Adipocyte (in vitro differentiated cells): ENCODE measurements at places on chromosomes 3 and 15.

GRCh38 chr3:105166893-105167292 lies 199.8 kb upstream of the ALCAM start:
- DNase-seq, result peak; percentile 64

- DNase-seq, result no peak
These were observed 17.4 kb downstream of the GPR160 start for GRCh38 chr3:170055209-170055608.

- peak; percentile 46 for DNase-seq
These were observed 48.5 kb upstream of the SH3GL3 start for GRCh38 chr15:83398626-83399025.

DNA sequence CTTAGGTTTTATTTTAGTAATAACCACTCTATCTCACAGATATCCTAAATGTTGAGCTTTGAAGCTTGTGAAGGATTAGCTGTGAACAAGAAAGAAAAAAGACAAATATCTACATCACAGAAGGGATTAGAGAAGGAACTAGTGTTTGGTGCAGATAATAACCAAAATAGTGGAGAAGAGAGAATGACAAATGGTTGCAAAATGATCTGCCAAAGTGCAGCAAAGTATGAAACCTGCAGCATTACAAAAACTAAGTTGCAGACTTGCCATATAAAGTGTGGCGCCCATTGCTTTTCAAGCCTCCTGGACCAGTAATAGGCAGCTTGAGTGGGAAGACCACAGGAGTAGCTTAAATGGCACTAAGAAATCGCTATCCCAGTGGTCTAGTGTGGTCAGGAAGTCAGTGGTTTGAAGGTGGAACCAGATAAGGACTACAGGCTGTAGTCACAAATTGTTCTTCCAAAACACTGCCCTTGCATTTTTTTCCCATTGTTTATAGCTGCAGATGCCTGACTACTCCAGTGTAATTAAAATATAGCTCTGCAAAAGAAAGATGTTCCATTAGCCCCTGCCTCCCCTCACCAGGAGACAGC lies 20.7 kb downstream of the TPM1 start:
- no peak for DNase-seq

GRCh38 chr15:36775209-36775608 lies 195.8 kb downstream of the CDIN1 start:
- DNase-seq, result no peak

DNA sequence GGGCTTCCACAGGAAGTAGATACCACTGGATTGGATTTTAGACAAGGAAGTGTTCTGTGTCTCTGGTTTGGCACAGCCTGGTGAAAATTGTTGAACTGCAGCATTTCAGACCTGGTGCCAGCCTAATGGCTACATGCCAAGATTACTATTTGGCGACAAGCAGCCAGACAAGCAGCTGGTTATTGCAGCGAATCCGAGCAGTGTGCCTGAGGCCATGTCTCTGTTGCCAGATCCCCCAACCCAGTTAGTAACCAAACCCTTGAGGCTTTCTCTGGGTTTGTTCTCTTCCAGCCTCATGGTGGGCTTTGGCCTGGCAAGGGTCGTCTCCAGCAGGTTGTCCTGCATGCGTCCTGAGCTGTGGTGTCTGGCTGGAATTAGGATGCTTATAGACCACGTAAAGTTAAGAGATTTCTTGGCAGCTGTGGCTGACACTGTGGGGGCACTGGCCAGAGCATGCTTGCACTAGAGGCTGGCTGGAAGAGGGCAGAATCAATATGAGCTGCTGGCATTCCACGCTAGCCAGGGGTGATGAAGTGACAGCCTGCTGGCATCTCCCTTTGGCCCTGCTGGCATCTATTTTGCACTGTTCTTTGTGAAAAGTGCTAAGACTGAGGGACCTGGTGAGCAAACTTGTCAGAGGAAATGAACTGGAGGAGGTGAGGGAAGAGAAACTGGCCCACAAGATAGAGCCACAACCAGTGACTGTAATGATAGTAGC lies 172.6 kb downstream of the RBMS3 start:
- no peak for DNase-seq

DNA sequence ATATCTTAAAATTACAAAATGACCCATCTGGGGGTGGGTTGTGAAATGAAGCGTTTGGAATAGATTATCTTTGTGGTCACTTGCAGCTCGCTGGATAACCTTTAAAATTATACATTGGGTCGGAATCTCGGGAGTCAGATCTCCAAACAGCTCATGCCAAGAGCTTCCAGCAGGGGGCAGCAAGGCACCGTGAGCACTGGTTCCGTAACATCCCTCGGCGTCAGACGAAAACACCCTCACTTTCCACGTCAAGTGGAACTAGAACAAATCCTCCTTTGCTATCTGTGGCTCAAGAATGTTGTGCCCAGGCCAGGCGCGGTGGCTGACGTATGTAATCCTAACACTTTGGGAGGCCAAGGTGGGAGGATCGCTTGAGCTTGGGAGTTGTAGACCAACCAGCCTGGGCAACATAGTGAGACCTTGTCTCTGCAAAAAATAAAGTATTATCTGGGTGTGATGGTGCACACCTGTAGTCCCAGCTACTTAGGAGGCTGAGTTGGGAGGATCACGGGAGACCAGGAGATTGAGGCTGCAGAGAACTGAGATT lies 31.1 kb downstream of the UMPS start:
- peak; percentile 97 for DNase-seq

DNA sequence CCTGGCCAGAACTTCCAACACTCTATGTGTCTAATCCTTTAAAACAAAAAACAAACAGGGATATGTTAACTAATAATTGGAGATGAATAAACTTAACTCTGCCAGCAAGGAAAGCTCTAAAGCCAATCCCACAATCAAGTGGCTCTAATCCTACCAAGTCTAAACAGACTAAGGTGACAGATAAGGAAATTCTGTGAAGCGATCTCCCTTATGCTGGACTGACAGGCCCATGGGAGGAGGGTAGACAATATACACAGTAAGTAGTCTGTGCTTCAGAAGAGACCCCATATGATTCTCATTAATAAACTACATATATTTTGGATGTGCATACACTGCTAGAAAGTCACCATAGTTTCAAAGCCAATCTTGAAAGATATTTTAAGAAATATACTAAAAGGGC lies 10.1 kb downstream of the VPS13C start:
- DNase-seq, result no peak

DNA sequence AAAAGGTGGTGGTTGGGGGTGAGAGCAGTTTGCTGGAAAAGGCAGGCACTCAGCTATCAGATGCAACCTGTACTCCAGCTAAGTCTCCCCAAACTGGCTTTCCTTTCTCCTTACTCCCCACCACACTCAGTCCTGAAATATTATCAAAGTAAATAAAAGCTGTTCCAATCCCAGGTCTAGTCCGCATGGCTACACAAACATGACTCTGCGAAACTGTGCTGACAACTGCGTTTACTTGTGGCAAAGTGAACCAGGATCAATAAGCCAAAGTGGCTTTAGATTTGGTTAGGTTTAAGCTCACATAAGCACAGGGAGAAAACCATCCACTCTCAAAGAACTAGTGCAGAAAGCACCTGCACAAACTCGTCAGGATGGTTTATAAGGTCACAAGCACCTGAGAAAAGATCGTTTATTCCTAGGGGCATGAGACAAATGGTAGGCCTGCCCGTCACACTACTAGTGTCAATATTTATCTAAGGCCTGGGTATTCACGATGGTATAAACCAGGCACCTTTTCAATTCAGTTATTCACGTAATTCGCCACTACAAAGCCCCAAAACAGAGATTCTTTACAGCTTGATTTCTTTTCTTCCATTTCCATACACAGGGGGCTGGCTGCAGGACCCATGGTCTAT lies 25.3 kb downstream of the LRIG1 start:
- DNase-seq, result no peak

GRCh38 chr3:27576171-27576570 lies 92.0 kb upstream of the SLC4A7 start:
- no peak for DNase-seq

DNA sequence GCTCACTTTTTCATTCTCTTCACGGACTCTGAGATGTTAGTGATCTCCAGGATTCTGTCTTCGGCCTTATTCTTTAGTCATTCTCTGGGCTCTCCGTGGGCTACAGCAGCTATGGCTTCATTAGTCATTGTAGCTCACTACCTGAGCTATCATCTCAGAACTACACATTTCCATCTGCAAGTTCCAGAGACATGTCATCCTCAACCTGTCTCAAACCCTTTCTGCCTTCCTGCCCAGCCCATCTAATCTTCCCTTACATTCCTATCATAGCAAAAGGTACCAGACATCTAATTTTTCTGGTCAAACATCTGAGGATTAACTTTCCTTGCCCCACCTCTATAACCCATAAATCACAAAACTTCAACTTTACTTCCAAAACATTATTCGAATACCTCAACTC lies 13.2 kb downstream of the TSPAN3 start:
- no peak for DNase-seq

DNA sequence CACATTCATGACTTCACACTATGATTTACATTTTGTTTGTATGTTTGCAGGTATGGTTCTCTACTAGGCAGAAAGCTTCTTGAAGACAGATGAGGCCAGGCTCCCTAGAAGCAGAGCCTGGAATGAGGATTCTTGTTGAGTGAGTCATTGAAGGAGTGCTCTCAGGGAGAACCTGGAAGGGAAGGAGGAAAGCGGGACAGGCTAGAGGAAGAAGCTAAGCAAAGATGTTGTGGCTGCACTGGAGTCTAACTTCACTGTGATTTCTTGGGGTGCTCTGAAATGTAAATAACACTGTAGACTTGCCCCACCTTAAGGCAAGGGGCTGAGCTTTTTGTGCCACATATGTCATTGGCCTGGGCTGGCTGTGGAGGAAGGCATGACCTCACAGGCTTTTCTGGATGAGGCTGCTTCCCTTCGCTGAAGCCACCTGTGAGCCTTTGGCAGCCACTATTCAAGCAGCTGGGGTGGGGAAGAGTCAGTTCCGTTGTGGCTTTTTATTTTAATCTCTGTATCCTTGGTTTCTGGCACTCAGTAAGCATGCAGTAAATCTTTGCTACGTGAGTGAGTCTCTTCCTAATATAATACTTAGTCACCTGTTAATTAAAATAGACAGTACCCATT lies 307.3 kb downstream of the SV2B start:
- DNase-seq, result peak; percentile 0

DNA sequence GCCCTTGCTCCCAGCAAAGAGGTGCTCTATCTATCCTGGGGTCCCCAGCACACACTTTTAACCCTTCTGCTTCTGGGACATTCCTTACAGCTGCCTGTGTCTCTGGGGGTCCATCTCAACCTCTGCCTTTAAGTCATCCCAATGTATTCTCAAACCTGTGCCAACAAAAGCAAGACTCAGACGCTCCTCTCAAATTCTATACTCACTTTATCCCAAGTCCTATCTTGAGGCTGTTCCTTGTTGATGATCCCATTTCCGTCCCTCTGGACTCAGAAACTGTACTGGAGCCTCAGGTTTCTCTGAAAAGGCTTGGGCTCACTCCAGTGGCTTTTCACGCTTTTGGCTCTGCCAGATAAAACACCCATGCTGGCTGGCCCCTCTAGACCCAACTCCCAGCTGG lies 69.7 kb downstream of the XXYLT1 start:
- no peak for DNase-seq

DNA sequence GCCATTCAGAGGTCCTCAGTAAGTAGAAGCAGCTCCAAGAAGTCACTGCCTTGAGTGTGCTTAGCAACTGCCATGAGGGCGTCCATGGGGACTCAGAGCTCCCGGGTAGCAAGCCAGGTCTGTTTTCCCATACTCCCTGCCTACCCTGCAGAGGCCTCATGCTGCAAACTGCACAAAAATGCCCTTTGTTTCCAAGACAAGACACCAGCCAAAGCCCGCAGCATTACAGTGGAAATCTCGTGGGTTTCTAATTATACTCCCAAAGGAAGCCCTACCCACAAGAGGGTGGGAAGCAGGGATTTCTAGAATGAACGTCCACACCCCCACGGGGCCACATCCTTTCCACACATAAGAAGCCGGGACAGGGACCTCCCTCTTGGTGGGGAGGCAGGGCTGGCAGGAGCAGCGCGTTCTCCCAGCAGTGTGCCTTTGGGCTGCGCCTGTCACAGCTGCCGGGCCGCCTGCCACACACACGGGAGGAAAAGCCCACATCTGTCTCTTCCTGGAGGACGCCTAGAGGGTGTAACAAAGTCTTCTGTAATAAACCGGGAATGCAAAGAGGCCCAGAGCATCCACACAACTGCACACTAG lies 31.1 kb downstream of the FAM174B start:
- peak; percentile 40 for DNase-seq

DNA sequence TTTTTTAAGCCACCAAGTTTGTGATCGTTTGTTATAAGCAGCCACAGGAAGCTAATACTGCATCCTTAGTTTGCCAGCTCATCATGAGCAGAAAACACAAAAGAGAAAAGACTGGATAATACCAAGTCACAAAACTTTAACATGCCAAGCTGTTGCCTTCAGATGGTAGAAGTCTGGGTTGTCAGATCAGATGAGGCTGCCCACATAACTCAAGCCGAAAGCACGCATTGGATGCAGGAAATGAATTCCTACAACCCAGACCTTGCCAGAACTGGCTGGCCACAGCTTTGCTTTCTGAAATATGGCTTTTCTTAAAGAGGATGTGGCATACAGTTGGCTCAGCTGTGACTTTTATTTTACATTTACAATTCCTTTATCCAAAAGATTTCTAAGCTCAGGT lies 118.3 kb upstream of the NEO1 start:
- peak; percentile 49 for DNase-seq

DNA sequence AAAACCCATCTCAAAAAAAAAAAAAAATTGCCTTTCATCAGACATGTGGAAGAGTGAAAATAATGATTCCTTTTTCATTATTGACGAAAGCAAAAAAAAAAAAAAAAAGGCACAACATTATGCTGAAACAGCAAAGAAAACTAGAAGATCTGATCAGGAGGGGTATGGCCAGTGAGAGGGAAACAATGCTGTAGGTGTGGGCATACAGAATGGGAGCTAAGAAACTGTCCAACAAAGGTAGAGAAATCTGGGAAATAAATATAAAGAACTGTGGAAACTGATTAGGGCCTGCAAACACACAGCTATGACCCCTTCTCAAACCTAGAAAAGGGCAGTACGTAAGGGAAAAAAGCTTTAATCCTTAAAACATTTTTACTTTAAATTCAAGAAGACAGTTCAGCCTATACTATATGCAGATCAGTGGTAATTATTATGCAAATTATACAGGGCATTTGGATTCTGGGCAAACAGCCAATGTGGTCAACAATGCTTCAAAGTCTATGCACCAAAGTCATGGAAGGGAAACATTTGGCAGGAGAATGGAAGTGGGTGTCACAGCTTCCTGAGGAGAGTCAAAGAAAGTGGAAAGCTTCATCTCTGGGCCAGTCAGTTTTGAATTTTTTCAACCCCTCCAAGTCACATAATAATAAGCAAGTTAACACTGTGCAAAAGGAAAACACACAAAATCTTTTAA lies 68.3 kb upstream of the SLC12A8 start:
- DNase-seq, result peak; percentile 36
